ENCODE measurements at places on chromosomes 6 and 20.

GRCh38 chr6:170117111-170117972, 173.5 kb downstream of the DLL1 start:
- no peak for DNase-seq

- DNase-seq = no peak
These were observed 2.1 kb downstream of the PLCG1 start for GRCh38 chr20:41139227-41140093.

- DNase-seq = no peak
These were observed 767.3 kb downstream of the TFAP2A start for GRCh38 chr6:9647599-9647998.

DNA sequence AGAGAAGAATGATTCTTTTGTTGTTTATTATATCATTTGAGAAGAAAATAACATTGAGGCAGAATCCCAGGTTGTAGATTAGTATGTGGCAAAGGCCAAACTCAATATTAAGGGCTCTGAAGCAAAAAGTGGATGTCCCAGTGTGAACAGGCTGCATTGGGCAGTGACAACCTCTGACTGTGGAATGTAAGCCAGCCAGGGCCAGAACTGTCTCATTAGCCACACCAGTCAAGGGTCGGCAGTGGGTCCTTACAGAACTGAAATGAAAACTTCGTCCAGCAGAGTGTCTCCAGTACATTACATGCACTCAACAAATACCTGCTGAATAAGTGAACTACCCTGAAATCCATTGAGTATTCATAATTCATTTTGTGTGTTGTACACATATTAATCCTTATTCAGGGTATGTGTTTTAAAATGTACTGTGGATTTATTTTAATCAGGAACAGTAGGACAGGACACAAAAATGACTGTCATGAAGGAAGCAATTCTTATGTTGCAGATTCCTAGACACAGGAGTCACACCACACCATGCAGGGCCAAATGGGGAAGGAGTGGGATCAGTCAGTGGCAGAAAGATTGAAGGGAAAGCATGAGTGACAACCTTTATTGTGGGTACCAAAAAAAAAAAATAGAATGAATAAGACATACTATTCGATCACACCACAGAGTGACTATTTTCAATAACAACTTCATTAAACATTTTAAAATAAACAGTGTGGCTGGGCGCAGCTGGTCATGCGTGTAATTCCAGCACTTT, 64.9 kb upstream of the UTRN start:
- no peak for DNase-seq

DNA sequence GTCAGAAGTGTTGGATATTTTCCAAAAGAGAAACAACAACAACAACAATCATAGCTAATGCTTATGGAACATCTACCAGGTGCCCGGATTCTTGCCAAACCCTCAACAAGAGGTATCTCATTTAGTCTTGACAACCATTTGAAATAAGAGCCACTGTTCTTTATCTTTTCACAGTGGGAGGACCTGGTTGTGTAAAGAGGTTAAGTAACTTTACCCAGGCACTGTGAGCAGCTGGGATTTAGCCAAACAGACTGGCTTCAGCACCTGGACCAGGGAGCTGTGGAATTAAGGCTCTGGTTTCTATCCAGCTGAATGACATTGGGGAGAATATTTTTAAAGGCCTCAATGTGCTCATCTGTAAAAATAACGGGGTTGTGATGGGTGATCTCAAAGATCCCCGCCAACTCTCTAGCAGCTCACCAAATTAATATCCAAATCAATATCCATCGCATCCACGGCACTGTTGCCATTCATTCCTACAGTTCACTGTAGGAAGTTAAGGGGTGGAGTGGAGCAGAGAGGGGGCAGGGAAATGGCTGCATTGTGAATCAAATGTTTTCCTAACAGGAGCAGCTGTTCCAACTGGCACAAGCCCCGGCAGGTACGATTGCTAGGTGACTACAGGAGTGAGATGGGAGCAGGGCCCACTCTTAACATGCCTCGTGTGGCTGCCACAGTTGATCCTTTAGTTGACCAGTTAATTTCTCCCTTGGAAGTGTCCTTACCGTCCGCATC, 61.8 kb downstream of the GCNT2 start:
- DNase-seq = peak; percentile 33

GRCh38 chr20:63159826-63160640, 55.9 kb downstream of the YTHDF1 start:
- DNase-seq = no peak

- DNase-seq = peak; percentile 12
These were observed 33.9 kb downstream of the MBOAT1 start for GRCh38 chr6:20178327-20178726.

- DNase-seq = no peak
These were observed 28.3 kb downstream of the METTL24 start for GRCh38 chr6:110329714-110330436.

DNA sequence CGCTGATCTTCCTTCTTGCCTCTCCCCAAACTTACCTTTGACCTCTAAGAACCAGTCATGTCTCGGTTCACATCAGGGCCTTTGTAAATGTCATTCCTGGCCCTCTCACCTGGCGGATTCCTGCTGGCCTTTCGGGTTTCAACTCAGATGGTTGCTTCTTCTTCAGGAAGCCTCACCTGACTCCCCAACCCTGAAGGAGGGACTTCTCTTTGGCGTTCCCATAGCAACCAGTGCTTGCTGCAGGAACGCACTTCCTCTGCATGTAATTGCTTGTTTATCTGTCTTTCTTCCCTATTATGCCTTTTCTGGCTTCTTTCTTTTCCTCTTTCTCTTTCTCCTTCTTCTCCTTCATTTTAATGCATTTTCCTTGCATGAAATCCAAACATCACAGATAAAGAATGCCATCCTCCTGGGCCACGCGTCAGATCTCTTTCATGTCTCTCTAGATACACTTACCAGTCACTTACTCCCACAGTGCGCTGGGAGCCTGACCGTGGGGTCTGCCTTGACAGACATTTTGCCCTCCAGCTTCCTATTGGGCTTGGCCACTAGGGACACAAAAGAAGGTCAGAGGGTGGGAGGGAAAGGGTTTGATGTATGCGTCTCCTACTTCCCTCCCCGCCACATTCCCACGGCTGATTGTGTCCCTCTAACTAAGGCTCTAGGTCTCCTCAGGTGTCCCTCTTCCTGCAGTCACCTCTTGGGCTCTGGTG, 295.7 kb upstream of the TSHZ2 start:
- DNase-seq = no peak

DNA sequence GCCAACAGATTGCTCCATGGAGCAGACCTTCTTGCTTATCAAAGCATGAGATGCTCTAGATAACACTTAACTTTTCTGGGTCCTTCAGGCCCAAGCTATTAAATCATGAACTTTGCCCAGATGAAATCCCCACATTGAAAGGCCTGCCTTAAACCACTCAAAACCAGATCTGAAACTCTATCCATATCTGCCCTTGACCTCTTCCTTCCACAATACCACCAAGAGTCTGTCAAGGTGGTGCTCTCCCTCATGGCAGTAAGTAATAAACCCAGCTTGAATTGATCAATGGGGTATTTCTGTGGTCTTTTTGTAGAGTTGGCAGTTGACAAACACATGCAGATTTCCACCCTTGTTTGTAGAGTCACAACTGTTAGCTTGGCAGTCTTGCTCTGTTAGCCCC, 135.5 kb downstream of the ISM1 start:
- no peak for DNase-seq

DNA sequence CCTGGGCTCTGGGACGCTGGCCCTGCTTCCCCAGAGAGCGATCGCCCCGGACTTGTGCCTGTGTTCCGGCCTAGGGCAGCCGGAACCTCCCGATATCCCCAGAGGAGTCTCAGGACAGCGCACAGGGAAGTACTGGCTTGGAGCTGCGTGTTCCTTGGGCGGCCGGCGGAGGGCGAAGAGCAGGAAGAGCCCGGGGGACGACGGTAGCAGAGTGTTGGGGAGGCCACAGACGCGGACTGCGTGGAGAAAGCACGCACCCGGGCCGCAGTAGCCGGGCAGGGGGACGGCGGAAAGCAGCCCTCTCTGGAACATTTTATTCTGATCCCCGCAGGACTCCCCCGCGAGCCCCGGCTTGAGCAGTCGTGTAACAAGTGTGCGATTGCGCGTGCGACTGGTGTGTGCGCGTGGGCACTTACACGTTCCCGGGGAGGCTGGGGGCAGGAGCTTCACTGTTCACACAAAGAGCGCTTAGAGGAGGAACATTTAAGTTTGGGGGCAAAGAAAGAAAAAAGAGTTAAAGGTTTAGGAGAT, 36.1 kb downstream of the NCR2 start:
- DNase-seq = peak; percentile 69

- no peak for DNase-seq
These were observed 212.7 kb upstream of the PLN start for GRCh38 chr6:118335325-118335816.

Data from KBM-7 (cell line).